ENCODE measurements at places on chromosomes 5 and 9.
A peak's percentile ranks its signal among the peaks of the same experiment; 100 is the strongest.

DNA sequence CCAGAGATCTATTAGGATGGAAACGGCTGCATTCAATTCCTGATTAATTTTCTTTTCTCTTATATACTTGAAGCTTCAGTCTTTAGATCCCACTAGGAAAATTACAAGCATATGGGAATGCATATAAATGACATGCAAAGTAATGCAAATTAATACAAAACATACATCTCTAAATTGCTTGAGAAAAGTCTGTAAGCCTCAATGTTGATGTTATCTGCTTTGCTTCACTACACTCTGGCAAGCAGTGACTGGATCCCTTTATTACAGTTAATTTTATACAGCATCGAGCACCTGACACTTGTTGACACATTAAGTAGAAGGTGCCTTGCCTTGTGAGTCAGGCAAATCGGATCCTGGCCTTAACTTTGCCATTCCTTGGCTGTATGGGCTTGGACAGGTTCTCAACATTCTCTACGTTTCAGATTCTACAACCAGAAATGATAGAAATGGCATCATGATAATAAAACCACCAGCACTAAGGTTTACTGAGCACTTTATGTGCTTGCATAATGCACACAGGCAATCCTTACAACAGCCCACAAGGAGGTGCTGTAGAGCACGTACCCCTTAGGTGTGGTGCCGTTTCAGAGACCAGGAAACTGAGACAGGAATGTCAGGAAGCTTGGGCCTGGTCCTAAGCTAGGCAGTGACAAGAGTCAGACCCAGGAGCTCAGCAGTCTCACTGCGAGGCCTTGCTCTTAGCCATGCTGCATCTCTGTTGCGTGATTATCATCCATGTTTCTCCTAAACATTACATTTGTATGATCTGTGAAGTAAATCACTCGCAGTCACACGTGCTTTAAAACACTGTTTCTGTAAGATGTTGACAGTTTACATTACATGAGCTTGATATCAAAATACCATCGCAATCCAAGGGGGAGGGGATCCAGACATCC lies 2.7 kb downstream of the GCNT4 start:
- DNase-seq: no peak

DNA sequence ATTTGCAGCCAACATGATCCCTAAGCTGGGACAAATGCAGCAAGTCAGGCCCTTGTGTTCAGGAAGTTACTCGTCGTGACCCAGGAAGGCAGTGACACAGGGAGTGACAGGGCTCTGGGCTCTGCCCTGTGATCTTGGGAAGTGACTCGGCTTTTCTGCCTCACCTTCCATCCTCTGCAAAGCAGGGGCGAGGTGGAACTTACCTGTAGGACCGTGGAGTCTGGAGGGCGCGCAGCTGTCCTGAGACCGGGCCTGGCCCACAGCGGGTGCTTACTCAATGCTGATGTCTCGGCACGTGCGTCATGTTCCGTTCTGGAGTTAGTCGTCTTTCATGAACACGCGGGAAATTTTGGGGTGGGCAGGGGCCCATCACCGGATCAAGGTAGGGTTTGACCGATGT lies 22.8 kb upstream of the LPCAT1 start:
- no peak for DNase-seq

DNA sequence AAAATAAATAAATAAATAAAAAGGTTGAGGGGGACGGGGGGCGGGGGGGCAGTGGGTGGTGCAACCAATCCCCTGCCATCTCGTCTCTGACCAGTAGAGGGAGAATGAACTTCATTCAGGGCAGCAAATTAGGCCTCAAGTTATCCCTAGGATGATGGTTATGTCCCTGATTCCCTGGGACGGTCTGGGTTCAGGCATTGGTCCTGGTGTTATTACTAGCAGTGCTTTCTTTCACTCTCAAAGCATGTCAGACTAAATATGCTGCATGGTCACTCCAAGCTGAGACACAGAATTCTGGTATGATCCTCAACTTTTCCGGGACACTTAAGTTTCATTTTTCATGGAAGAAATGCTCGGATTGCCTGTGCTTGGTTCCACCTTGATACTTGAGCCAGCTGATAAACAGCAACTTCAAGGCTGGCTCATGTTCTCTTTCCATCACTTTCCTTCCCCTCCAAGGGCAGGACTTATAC lies 59.4 kb downstream of the DAP start:
- DNase-seq: peak; percentile 34

DNA sequence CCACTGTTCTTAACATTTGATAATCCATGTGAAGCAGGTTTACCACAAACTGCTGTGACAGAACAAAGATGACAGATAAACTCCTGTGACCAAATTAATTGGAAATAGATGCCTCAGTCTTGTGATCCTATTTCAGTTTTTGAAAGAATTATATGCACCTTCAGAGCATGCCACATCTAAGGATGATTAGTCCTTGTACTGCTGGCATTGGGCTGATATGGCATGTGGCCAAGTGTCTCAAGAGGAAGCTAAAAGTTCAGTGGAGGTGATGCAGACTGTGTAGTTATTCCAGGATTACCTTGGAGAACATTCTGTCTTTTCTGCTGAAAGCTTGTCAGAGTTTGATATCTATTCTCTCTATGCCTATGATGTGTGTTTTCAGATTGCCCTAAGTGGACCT lies 314.4 kb upstream of the EFNA5 start:
- DNase-seq: no peak

GRCh38 chr5:128081111-128081851 lies 2.3 kb upstream of the SLC12A2 start:
- DNase-seq: peak; percentile 15

GRCh38 chr5:14171046-14171445 lies 27.9 kb downstream of the TRIO start:
- DNase-seq: no peak

DNA sequence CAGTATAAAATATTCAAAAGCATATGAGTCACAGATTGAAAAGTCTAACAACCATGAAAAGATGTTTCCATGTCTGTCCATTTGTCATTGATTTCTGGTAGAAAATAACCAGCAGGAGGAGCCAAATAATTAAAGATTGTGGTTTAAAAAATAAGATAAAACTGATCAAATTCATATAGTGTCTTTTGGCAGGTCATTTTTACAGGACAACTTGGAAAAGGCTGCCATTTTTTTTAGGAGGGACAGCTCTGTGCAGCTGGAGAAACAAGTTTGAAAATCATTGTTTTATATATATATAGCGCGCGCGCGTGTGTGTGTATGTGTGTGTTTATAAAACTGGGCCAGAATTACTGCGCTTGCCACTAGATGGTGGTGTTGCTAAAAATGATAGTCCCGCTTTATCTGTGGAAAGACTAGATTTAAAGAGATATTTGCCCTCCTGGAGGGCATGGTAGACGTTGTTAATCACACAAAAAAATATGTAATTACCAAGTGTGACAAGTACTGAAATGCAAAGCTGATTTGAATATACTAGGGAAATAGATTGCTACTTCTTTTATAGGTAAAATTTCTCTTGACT lies 1.3 kb upstream of the TRMO start:
- peak; percentile 79 for DNase-seq

GRCh38 chr9:18274693-18275092 lies 199.3 kb upstream of the ADAMTSL1 start:
- DNase-seq: no peak

DNA sequence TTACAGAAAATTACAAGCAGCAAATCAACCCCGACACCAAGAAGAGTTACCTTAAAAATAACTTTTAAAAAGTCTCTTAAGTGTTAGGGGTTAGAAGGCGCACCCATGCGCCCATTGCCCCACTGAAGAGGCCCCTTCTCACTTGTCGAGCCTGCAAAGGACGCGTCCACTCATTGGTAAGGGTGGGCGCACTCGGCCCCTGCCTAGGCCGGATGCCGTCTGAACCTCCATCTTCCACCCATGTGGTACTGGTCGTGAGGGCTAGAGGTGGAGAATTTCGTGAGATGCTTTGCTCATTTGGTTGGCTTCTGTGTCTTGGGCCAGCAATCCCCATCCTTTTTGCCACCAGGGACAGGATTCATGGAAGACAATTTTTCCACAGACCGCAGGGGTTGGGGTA lies 27.5 kb upstream of the LRRC14B start:
- no peak for DNase-seq

- no peak for DNase-seq
Observed at GRCh38 chr5:116135344-116135743, 50.5 kb downstream of the COMMD10 start.

DNA sequence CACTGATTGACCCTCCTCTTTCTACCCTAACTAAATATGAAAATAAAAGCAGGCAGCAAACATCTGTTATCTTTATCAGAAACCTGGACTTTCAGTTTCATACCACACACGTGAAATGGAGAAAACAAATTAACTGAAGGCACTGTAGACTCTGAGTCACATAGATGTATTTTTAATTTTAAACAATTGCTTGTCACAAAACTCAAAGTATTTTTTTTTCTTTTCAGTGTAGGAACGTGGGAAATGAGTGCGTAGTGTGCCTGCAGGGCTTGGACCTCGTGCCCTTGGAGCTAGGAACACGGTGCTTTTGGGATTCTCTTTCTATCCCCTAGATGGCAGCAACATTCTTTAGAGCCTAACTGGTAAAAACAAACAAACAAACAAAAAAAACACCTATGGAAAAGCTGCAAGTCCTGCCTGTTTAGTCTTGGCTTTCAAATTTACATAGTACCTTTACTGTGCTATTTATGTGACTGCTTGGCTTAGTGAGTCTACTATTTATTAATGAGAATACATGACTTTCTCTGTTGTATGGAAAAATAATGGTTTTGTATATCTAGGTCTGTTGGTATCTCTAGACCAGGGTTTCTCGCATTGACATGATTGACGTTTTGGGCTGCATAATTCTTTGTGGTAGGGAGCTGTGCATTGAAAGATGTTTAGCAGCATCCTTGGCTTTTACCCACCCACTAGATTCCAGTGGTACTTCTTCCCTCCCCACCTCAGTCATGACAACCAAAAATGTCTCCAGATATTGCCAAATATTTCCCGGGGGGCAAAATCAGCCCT lies 16.8 kb upstream of the ACTBL2 start:
- DNase-seq: peak; percentile 44

GRCh38 chr5:178326374-178326715 lies 93.7 kb upstream of the PHYKPL start:
- no peak for DNase-seq

- DNase-seq: no peak
Observed at GRCh38 chr9:124793015-124793541, 16.1 kb downstream of the OLFML2A start.

DNA sequence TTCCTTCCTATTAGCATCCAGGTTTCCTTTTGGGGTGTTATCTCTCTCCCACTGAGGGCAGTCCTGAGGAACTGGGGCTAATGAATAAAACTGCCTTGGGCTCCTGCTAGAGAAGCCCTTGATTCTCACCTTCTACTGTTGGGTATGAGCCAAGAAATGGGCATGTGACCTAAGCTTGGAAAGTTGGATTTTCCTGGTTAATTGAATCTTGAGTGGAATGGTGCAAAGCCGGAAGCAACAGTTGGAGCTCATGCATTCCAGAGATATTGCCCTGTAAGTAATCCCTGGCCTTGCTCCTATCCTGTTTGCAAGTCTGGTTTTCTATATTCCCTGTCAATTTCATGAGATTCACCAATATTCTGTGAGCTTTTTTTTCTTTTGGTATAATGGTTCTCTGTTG lies 158.5 kb upstream of the ELL2 start:
- no peak for DNase-seq

DNA sequence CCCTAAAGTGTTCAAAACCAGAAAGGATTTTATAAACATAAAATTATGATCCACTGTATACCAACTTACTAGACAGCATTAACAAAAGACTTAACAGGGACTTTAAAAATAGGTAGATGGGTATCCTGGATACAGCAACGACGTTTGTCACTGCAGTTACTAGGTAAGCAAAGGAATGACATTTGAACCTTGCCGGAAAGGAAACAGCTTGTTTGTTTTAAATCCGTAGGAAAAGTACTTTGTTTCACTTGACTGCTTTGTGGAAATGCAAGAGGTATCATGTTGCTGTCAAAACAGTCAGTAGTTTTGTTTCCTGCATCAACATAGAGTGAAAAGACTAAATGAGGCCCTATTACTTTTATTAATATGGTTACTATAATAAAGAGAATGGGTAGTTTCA lies 122.9 kb downstream of the CDC42SE2 start:
- DNase-seq: peak; percentile 6

DNA sequence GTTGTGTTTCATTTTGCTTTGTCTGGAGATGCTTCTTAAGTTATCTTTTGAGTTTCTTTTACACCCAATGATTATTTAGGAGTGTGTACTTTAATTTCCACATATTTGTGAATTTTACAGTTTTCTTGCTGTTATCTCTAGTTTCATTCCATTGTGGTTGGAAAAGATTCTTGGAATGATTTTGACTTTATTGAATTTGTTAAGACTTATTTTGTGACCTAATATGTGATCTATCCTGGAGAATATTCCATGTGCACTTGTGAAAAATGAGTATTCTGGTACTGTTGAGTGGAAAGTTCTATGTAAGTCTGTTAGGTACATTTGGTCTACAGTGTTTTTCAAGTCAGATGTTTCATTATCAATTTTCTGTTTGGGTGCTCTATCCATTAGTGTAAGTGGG lies 24.4 kb upstream of the GRAMD2B start:
- DNase-seq: no peak

DNA sequence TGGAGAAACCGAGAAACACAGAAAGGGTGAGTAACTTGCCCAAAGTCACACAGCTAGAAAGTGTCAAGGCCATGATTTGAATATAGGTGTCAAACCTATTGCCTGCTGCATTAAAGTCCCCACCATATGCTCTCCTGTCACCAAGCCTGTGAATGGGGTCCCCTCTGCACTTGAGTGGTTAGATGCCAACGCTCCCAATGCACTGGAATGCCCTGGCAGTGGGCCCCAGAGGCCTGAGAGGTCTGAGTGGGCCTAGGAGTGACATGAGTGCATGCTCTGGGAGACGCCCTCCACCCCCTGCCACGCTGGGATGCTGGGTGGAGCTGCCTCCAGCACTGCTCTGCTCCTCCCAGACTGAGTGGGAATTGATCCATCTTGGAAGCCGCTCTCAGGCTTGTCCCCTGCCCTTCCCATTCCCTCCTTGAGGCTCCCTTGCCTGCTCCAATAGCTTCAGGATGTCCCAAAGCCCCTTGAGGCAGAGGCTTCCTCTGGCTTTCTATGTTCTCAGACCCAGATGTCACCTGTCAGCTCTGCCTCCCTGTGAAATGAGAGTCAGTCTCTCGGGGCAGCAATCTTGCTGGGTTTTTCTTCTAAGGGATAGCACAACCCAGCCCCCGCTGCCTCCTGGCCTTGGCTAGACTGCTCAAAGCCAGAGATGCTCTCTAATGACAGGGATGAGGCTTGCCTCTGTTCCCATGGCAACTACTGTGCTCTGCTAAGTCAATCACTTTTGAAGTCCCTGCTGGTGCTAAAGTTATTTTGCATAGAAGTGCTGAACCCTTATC lies 6.6 kb upstream of the ARSI start:
- DNase-seq: peak; percentile 69

DNA sequence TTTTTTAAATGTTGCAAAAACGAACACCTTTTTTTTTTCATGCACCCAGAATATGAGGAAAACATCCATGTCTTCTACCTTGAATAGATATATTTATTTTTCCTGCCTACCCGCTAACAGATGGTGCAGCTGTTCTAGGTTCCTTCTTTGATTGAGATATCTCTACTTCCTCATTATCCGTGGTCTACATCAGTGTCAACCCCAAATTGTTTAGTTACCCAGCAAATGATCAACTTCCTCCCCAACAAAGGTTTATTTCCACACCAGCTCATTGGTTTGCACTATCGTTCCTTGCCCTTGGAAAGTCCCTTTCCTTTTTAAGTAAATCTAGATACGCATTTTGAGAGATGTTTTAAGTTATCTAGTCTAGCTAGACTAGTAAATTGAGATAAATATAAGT lies 166.4 kb downstream of the PRR16 start:
- DNase-seq: no peak

- DNase-seq: no peak
Observed at GRCh38 chr5:78490709-78491485, 130.5 kb downstream of the SCAMP1 start.

All from hindlimb muscle (tissue), 1 donor.